ENCODE measurements at places on chromosomes 3 and 15. TPM values are rescaled to one million over a fixed set of nuclear protein-coding genes. Genes with fewer than 3 reads are reported as not detected.

GRCh38 chr3:130345487-130346079, at the start of gene COL6A5:
Gene COL6A5, plus strand, starts transcription at chr3:130345672. Its CDS starts 27,967 bp downstream, at chr3:130373639.
- H3K27me3 ChIP-seq: peaks cover 16% of the 10 kb centered on the region
- H3K36me3 ChIP-seq: no peaks in the 10 kb centered on the region
- no peak within 1 kb of the TSS for H3K27ac ChIP-seq
- no peak for DNase-seq

Gene RBPMS2
- total RNA-seq: not detected

- no peak overlapping the region for H3K27ac ChIP-seq
- DNase-seq: no peak
- H3K27me3 ChIP-seq: no peaks in the 10 kb centered on the region
- no peaks in the 10 kb centered on the region for H3K4me1 ChIP-seq
Observed at GRCh38 chr3:80232760-80233159, 465.0 kb upstream of the ROBO1 start.

DNA sequence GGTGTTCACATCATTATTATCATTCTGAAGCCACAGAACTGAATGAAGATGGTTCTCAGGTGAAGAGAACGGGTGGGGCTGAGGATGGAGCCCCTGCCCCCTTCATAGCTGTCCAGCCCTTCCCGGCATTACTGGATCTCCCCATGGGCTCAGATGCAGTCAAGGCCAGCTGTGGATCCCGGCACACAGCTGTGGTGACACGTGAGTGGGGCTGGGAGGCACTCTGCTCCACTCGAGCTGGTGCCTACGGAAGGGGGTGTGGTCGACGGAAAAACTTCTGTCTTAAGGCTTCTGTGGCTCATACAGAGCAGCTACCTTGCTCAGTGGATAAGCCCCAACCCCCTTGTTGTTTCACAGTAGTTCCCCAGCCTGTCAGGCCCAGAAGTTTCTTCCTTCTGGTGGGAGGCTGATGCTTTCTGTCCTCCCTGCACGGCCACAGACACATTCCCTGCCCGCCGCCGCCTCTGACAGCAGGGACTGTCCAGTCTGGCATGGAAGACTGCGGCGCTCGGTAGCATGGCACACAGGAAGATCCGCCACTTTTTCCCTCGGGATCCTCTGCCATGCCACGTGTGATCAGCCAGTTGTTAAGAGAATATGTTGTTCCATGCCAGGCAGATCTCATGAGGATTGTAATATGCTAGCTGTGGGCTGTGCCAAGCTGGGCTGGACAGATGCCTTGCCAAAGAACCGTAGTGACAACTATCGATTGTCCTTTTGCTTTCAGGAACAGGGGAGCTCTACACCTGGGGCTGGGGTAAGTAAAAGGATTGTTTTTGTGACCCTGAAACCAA, 5.8 kb downstream of the RCCD1 start:
- peaks cover 8% of the 10 kb centered on the region for H3K4me1 ChIP-seq
- H3K27me3 ChIP-seq: no peaks in the 10 kb centered on the region
- peak overlapping the region; percentile 29 for H3K27ac ChIP-seq
- no peak for DNase-seq
- no peaks in the 10 kb centered on the region for H3K36me3 ChIP-seq
- H3K4me3 ChIP-seq: no peak overlapping the region

DNA sequence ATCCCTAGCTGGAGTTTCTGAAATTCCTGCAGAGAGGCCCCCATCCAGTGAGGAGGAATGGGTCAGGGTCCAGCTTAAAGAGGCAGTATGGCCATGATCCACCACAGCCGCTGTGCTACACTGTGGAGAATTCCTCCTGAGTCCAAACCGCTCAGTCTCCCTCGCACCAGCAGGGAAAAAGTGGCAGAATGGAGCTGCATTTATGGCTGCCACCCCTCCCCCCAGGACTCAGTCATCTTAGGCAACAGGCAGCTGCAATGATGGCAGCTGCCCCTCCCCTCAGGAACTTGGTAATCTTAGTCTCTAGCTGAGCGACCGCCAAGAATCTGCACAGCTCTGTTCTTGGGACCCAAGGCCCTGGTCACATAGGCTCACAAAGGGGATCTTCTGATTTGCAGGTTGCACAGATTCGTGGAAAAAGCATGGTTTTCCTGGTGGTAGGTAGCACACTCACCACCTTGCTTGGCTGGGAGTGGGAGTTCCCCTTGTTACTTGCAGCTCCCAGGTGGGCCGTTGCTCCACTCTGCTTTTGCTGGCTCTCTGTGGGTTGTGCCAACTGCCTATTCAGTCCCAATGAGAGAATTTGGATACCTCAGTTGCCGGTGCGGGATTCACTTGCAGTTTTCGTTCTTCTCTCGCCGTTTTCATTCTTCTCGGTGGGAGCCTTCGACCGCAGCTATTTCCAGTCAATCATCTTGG, 204.1 kb downstream of the STXBP5L start:
- no peaks in the 10 kb centered on the region for H3K4me1 ChIP-seq
- DNase-seq: no peak
- no peak overlapping the region for H3K27ac ChIP-seq
- no peaks in the 10 kb centered on the region for H3K36me3 ChIP-seq

Gene COL6A5
- total RNA-seq: not detected

Gene C3orf20
- 0.16 TPM for total RNA-seq

Gene SH2D7
- not detected for total RNA-seq

GRCh38 chr15:72113347-72114031, 4.5 kb downstream of the MYO9A start:
- no peaks in the 10 kb centered on the region for H3K36me3 ChIP-seq
- H3K27ac ChIP-seq: no peak overlapping the region
- no peaks in the 10 kb centered on the region for H3K4me1 ChIP-seq

DNA sequence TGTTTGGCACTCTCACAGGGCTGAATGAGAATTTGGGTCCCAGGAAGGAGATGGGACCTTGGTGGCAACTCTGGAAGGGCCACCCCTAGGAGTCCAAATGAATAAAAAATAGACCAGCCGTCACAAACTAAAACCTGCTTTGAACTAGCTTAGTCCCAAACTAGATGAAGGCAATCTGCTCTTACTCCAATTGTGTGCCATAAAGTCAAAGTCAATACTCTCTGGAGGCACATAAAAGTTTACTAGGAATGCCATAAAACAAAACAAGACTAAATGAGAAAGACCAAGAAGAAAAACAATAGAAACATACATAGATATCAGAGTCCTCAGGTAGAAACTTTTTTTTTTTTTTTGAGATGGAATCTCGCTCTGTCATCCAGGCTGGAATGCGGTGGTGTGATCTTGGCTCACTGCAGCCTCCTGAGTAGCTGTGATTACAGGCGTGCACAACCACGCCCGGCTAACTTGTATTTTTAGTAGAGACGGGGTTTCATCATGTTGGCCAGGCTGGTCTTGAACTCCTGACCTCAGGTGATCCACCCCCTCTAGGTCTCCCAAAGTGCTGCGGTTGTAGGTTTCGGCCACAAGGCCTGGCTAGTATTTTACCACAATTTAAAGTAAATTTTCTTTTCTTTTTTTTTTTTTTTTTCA, 8.1 kb downstream of the GOLGA6L2 start:
- no peaks in the 10 kb centered on the region for H3K36me3 ChIP-seq
- H3K27ac ChIP-seq: no peak overlapping the region
- H3K4me1 ChIP-seq: no peaks in the 10 kb centered on the region

Gene PEX11A
- 46.1 TPM for total RNA-seq

Gene HEMK1
- 10.7 TPM for total RNA-seq

Gene C2CD4A
- total RNA-seq: not detected

DNA sequence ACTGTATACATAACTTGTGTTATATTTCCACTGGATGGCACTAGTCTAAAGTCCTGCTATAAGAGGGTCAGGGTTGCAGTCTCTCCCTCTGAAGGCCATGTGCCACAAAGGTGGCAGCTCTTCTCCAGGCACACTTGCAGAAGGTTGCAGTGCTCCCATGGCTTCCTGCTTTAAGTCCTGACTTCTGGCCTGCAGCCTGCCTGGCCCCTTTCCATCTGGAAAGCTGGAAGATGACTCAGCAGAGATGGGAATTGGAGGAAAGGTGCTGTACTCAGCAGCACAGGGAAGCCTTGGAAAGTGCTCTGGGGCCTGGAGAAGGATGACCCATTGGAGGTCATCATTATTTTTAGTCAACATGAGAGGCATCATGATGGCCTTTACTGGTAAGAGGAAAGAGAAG, 40.9 kb upstream of the MRPL3 start:
- H3K36me3 ChIP-seq: no peaks in the 10 kb centered on the region
- H3K4me1 ChIP-seq: no peaks in the 10 kb centered on the region
- peak; percentile 51 for DNase-seq

Gene ATP8B4
- total RNA-seq: 28.3 TPM

- no peaks in the 10 kb centered on the region for H3K36me3 ChIP-seq
- H3K4me3 ChIP-seq: no peak overlapping the region
- H3K27ac ChIP-seq: no peak overlapping the region
- no peaks in the 10 kb centered on the region for H3K4me1 ChIP-seq
- DNase-seq: no peak
Observed at GRCh38 chr15:77196381-77196780, 125.5 kb upstream of the TSPAN3 start.

DNA sequence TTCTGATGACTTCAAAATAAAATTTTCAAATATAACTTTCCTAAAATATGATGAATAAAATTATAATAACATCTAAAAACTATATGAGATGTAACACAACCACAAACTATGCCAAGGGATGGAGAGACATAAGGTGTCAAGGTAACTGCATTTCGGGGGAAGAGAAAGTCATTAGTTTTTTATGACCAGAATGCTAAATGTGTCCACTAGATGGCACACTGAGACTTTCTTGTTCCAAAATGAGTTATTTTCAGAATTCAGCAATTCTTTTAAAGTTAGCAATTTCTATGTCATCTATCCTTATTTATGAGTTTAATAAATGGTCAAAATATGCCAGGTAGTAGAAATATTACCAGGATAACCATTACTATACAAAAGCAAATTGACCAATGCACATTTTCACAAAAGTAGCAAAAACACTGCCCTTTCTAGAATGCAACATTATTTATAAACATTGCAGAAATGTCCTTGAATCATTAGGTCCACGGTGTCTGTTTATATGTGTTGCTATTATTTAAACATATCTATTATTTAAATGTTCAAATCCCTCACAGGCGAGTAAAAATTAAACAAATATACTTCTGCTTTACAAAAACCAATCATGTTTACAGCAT, 374.2 kb downstream of the PLCL2 start:
- H3K36me3 ChIP-seq: no peaks in the 10 kb centered on the region
- H3K4me1 ChIP-seq: no peaks in the 10 kb centered on the region
- H3K4me3 ChIP-seq: no peak overlapping the region
- H3K27ac ChIP-seq: no peak overlapping the region
- H3K27me3 ChIP-seq: no peaks in the 10 kb centered on the region

Gene FANCD2OS
- not detected for total RNA-seq

- no peaks in the 10 kb centered on the region for H3K27me3 ChIP-seq
- H3K36me3 ChIP-seq: no peaks in the 10 kb centered on the region
Observed at GRCh38 chr3:161082063-161082462, 23.1 kb downstream of the B3GALNT1 start.

DNA sequence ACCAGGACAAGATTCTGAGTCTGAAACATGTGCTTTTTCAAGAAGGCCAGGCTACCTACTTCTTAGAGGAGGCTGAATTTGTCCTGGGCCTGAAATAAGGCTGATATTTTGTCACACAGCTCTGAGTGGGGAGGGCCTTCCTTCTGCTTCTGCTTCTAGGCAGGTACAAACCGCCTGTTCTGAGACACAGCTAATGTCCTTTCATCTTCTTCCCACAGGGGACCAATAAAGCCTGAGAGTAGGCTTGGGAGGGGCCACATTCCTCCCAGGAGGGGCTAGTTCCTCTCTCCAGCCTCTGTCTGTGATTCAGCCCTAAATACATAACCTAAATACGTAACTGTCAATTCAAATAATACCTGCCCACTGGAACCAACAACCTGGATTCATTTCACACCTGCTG, 34.8 kb downstream of the CRYGS start:
- DNase-seq: no peak
- H3K4me3 ChIP-seq: no peak overlapping the region
- no peaks in the 10 kb centered on the region for H3K36me3 ChIP-seq
- H3K4me1 ChIP-seq: no peaks in the 10 kb centered on the region

Measured in breast epithelium (tissue), 4 donors.